Stimulated activated CD8-positive, alpha-beta memory T cell treated with anti-CD3 and anti-CD28 coated beads, Interleukin-4, amount 100 ng/mL, for 4 hours (primary cell): ENCODE measurements at places on chromosomes 5 and 9.
A peak's percentile ranks its signal among the peaks of the same experiment; 100 is the strongest.

- DNase-seq = no peak
Observed at GRCh38 chr5:81145329-81145935, 87.7 kb upstream of the CKMT2 start.

GRCh38 chr9:16710888-16711287, 159.6 kb downstream of the BNC2 start:
- no peak for DNase-seq

GRCh38 chr5:76473661-76474060, 70.6 kb downstream of the IQGAP2 start:
- peak; percentile 36 for DNase-seq

DNA sequence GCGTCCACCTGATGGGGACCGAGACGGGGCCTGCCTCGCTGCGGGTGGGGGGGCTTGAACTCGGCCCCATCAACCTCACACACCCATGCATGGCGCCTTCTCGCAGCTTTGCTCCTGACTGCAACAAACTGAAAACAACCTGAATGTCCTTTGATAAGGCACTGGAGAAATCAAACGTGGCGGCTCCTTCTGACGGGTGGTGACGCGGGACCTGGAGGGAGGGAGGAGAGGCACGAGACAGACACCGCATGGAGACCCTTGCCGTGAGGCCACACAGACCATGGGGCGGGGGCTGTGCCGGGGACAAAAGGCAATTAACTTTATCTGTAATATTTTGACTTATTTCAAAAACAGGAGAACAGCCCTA, 48.6 kb downstream of the NACC2 start:
- no peak for DNase-seq

- no peak for DNase-seq
Observed at GRCh38 chr5:81010336-81011169, 50.4 kb downstream of the RASGRF2 start.

GRCh38 chr5:120082316-120083068, 381.6 kb upstream of the PRR16 start:
- no peak for DNase-seq

DNA sequence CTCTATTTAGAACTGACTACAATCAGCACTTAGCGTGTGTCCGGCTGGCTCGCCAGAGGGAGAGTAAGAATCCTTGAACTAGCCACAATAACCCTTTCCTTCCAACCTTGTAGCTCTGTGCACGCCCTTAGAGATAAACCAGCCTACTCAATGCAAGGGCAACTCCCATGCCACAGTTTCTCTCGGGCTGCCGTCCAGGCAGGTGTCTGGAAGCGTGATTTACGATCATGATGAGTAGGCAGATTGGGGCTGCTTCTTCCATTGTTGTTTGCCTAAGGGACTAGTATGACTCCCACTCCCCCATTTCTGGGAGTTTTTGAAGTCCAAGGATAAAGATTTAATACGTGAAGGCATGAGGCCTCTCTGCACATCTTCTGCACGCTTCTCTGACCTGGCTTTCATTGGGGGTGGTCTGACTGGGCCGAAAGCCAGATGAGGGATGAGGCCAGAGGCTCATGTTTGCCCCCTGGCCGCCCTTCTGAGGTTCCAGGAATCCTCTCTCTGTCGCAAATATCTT, 134.0 kb upstream of the MYO10 start:
- DNase-seq = no peak

- DNase-seq = no peak
Observed at GRCh38 chr9:114899461-114899860, 30.9 kb downstream of the TNFSF8 start.

GRCh38 chr5:16574789-16575721, 41.7 kb downstream of the RETREG1 start:
- DNase-seq = no peak

- DNase-seq = no peak
Observed at GRCh38 chr5:151234476-151235238, 10.8 kb upstream of the CCDC69 start.

DNA sequence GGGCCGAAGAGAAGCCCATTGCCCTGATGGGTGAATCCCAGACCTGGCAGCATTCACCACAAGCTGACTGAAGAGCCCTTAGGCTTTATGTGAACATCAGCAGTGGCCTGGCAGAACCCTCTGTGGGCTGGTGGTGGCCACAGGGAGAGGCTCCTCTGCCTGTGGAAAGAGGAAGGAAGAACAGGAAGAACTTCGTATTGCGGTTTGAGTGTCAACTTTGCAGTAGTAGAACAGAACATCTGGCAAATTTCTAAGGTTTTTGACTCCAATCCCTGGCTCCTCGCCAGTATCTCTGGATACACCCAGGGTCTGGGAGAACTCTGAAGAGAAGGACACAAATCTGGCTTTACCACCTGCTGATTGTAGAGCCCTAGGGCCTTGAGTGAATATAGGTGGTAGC, 356.4 kb upstream of the GRAMD2B start:
- DNase-seq = no peak

DNA sequence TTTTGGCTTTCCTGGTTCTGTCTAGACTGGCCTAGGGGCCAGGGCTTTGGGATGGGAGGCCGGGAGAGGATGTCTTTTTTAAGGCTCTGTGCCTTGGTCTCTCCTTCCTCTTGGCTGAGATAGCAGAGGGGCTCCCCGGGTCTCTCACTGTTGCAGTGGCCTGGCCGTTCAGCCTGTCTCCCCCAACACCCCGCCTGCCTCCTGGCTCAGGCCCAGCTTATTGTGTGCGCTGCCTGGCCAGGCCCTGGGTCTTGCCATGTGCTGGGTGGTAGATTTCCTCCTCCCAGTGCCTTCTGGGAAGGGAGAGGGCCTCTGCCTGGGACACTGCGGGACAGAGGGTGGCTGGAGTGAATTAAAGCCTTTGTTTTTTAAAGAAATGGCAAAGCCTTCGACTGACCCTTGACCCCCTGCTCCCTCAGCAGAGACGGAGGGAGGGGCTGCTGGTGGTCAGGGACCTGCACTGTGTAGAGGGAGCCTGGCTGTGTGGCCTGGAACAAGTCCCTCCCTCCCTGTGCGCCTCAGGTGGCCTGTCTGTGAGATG, 11.1 kb downstream of the FPGS start:
- DNase-seq = no peak

DNA sequence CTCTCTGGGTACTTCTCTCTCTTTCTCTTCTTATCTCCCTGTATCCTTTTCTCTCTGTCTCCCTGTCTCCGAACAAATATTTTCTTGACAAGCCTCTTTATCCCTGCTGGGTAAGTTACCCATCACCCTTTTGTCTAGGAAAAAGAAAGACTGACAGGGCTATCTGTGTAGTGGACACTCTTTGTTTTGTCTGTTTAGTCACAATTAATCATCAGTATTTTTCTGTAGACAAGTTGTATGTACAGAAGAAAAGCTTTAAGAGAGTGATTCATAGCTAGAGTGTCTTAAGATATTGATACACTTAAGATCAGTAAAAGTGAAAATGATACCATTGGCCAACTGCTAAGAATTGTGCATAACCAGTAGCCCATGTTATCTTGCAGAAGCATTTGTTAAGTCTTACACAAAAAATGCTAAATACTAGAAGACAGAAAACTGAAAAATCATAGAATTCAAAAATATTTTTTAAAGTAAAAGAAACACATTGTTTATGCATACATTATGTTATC, 1043.8 kb upstream of the EDIL3 start:
- no peak for DNase-seq

DNA sequence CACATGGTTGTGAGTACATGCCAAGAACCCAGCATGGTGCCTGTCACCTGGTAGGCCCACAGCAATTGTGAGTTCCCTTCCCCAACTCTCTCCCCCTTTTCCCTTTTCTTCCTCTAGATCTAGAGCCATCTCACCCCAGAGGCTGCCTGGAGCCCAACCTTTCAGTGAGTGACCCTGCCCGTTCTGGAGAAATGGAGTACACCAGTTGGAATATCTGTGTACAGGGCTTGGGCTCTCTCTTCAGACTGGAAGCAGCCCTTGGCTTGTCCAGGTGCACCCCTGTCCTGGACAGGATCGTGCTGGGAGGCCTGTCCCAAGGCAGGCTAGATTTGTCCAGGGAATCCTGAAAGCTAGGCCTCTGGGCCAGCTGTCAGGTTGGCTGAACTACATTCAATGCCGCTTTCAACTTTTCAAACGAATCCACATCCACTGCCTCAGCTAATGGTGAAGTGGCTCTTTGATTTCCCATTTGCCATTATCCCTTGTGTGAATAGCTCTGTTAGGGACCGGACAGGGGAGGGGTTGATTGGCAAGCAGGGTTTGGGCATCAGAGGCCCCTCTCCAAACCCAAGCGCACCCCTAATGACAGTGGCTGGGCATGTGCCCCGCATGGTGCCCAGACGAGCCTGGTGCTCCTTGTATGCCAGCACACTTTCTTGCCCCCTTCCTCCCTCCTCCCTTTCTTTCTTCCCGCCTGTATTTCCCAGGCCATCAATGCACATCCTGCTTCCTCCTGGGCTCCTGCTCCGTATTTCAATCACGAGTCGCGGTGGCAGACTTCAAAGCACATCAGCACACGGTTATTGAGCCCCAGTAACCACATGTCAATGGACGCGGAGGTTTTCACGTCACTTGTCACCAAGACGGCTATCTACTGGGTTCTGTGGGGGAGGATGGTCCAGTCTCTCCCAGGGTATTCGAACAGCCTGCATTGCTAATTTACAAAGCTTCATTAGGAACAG, 211.2 kb downstream of the DAB2IP start:
- no peak for DNase-seq

- no peak for DNase-seq
Observed at GRCh38 chr9:114093031-114093471, 6.0 kb downstream of the KIF12 start.
